Skeletal muscle tissue (tissue), 5 donors: ENCODE measurements at places on chromosomes 1 and 21. TPM values are rescaled to one million over a fixed set of nuclear protein-coding genes. Genes with fewer than 3 reads are reported as not detected.

Gene LRIG2
- total RNA-seq, result 24.0 TPM

Gene C8B
- not detected for total RNA-seq

Gene CALML6
- total RNA-seq, result 191 TPM

Gene LAMC1
- 289 TPM for total RNA-seq

Gene MCOLN2
- not detected for total RNA-seq

Gene CR2
- total RNA-seq, result not detected

Gene LEFTY1
- total RNA-seq, result 0.52 TPM

Gene ALDH4A1
- 6.3 TPM for total RNA-seq

Gene MYBPHL
- total RNA-seq, result under 0.01 TPM

Gene TTC22
- total RNA-seq, result not detected

Gene PROK1
- total RNA-seq, result not detected

Gene LZIC
- total RNA-seq, result 42.3 TPM

Gene OLIG2
- total RNA-seq, result not detected

Gene PER3
- total RNA-seq, result 11.5 TPM

Gene DYNLT4
- total RNA-seq, result not detected

Gene LRRN2
- 2.1 TPM for total RNA-seq

Gene ZBTB8A
- total RNA-seq, result 10.4 TPM

Gene RXFP4
- total RNA-seq, result not detected

Gene PCBP3
- not detected for total RNA-seq

Gene PTAFR
- 2.1 TPM for total RNA-seq

Gene S100A9
- 218 TPM for total RNA-seq

Gene FCRLA
- total RNA-seq, result 1.0 TPM

Gene OPRD1
- total RNA-seq, result 0.52 TPM

Gene DYRK3
- 13.0 TPM for total RNA-seq

Gene FAM151A
- total RNA-seq, result not detected

Gene SLC22A15
- total RNA-seq, result under 0.01 TPM

Gene ETV3L
- total RNA-seq, result not detected

Gene CFHR3
- total RNA-seq, result 1.0 TPM

Gene AMPD1
- total RNA-seq, result 40.7 TPM

Gene FOXO6
- 2.6 TPM for total RNA-seq

Gene S100A5
- total RNA-seq, result not detected

Gene SYTL1
- total RNA-seq, result under 0.01 TPM

Gene HSD3B2
- total RNA-seq, result not detected

Gene CD101
- total RNA-seq, result 2.1 TPM

Gene LSS
- 14.1 TPM for total RNA-seq

Gene CLDN17
- not detected for total RNA-seq

Gene ENAH
- 38.6 TPM for total RNA-seq

Gene SLC45A1
- under 0.01 TPM for total RNA-seq

Gene EPHA10
- total RNA-seq, result not detected

Gene NCAM2
- 6.8 TPM for total RNA-seq

Gene ATAD3C
- not detected for total RNA-seq

Gene LCE3E
- not detected for total RNA-seq

Gene JAM2
- 18.8 TPM for total RNA-seq

Gene TNN
- total RNA-seq, result 5.7 TPM

Gene ILDR2
- total RNA-seq, result 2.6 TPM

Gene FMO5
- total RNA-seq, result 1.0 TPM

Gene LRRC3
- total RNA-seq, result 0.52 TPM

Gene MEX3A
- 6.8 TPM for total RNA-seq

Gene KIF14
- total RNA-seq, result 1.0 TPM

Gene SLFNL1
- 0.52 TPM for total RNA-seq

Gene RGS1
- 5.7 TPM for total RNA-seq

Gene NFASC
- total RNA-seq, result 1.6 TPM

Gene BMP8A
- total RNA-seq, result under 0.01 TPM

Gene TCEA3
- 314 TPM for total RNA-seq

Gene DPYD
- total RNA-seq, result 18.8 TPM
